ENCODE measurements at places on chromosomes 2 and 18. TPM values are rescaled to one million over a fixed set of nuclear protein-coding genes. Genes with fewer than 3 reads are reported as not detected.

Gene GIGYF2
- total RNA-seq: 62.7 TPM

DNA sequence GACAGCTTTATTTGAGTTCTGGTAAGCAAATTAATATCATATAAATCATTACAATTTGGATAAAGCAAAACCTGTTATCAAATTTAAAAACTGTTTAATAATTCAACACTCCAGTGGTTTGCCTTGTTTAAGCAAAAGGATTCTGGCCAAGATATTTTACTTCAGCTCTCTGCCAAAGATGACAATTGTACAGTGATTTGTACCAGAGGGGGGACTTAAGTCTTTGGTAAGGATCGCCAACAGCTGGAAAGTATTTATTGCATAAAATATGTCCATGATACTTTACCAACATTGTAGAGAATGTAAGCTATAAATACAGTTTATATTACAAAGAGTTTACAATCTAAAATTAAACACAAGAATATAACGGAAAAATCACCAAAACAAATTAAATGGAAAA is 13.8 kb downstream of the PREPL start:
- no peak for DNase-seq

DNA sequence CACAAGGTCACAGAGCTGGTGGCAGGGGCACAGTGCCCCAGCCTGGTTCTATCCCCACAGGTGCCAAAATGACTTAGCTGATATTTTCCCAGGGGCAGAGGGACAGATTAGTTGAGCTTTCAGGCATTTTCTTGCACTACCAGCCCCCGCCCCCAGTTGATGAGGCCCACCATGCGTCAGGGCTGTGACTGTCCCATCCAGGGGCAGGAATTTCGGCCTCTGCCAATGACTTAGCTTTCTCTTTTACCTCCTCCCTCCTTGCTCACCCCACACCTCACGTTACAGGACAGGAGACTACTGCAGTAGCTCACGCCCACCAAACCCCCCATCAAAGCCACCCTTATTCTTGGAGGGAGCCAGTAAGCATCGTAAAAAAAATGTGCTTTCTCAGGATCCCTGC is 31.5 kb downstream of the MRO start:
- DNase-seq: no peak

Gene UCN
- 6.0 TPM for total RNA-seq

GRCh38 chr18:49848115-49848514 is 34.8 kb upstream of the ACAA2 start:
- no peak for DNase-seq

Gene TNFRSF11A
- 2.1 TPM for total RNA-seq

DNA sequence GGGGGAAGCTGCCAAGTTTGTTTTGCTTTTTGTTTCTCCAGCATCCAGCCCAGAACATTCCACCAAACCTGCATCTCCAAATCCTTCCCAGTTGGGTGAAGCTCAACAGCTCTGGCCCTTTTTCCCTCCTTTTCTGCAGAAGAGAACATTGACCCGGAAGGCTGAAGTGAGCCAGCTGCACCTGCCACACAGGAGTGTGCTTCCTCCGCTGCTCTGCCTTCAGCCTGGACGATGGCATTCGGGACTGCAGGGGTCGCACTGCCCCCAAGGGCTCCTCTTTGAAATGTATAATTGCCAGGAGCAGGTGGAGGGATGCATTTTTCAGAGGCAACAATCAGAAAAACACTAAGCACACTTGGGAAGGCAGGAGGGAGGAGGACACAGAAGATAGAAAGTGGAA is 41.8 kb downstream of the ST8SIA5 start:
- no peak for DNase-seq

- no peak for DNase-seq
Observed at GRCh38 chr18:11888726-11889125, 19.4 kb downstream of the MPPE1 start.

DNA sequence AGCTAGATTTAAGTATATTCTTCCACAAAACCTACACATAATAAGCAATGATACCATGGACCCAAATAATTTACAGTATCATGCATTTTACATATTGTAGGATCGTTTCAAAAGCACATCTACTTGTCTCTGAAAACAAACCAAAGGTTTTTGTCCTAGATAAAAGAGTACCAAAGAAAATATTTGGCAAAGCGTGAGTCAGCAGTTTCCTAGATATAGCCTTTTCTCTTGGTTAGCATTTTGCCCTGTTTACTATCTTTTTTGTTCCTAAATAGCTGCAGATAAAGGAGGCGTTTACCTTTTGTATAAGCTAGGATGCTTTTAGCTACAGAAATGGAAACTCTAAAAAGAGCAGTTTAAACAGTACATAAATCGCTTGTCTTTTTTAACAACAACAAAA is 305.8 kb upstream of the GULP1 start:
- DNase-seq: no peak

DNA sequence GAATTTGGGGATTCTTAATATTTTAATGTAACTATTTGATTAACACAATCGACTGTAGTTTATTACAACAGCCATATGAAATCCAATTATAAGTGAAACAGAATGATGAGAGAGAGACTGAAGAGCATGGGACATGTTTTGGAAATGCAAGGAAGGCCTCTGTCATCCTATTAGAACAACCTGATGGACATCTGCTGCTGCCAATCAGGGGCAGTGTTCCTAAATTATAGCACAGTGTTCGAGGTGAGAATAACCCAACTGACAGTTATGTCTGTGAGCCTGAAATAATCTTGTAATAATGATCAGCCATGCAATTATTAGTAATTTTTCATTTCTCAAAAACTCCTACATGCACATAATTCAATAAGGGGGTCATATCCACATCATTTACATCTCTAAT is 73.6 kb downstream of the CCDC141 start:
- no peak for DNase-seq

DNA sequence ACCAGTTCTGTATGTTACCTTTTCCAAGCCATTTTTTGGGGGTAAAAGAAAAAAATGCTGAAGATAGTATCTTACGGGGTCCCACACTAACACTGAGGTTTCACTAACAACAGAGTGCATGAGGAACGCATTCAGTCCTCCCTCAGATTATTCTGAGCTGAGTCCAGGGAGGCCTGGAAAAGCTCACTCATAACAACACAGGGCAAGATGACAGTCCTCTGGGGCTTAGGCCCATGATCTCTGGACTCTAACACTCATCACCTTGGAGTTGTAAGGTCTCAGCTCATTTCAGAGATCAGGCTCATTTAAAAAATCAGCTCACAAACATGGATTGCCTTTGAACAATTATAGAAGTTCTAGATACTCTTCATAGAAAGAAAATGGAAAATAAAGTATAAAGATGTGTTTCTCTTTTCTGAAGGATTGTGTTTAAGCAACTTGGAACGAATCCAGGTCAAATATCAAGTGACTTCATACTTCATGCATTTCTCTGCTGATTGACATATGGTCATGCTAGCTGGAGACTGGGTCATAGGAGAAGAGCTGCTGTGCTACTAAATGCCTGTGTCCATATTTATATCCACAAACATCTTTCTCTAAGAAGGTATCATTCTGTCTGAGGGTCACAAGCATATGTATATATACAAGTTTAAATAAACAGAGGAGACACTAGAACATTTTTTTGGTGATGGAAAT is 265.8 kb downstream of the ALK start:
- DNase-seq: no peak

GRCh38 chr18:64365106-64365505 is 216.2 kb upstream of the LINC00305 start:
- DNase-seq: no peak

- no peak for DNase-seq
Observed at GRCh38 chr2:182672466-182673165, 43.4 kb upstream of the DNAJC10 start.

DNA sequence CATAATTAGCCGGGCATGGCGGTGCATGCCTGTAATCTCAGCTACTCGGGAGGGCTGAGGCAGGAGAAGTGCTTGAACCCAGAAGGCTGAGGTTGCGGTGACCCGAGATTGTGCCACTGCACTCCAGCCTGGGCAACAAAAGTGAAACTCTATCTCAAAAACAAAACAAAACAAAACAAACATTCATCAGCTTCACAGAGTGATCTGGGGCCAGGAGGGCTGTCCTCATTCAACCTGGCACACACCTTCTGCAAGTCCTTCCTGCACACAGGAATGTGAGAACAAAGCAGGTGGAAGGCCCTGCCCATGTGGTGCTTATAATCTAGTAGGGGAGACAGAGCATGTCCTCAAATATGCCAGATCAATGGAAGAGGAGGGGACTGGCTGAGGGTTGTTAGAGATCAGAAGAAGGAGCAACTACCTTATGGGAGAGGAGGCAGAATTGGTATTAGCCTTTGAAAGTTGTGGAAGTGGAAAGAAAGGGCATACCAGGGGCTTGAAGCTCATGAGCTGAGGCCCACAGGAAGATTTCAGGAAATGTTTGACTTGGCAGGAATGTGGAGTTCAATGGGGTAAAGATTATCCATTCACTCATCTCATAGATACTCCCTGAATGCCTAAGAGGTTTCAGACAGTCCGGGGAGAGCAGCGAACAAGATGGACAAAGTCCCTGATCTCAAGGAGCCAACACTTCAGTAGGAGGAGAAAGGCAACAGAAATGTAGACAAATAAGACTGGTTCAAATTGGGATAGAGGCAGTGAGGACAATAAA is 155.3 kb upstream of the SIX3 start:
- no peak for DNase-seq

DNA sequence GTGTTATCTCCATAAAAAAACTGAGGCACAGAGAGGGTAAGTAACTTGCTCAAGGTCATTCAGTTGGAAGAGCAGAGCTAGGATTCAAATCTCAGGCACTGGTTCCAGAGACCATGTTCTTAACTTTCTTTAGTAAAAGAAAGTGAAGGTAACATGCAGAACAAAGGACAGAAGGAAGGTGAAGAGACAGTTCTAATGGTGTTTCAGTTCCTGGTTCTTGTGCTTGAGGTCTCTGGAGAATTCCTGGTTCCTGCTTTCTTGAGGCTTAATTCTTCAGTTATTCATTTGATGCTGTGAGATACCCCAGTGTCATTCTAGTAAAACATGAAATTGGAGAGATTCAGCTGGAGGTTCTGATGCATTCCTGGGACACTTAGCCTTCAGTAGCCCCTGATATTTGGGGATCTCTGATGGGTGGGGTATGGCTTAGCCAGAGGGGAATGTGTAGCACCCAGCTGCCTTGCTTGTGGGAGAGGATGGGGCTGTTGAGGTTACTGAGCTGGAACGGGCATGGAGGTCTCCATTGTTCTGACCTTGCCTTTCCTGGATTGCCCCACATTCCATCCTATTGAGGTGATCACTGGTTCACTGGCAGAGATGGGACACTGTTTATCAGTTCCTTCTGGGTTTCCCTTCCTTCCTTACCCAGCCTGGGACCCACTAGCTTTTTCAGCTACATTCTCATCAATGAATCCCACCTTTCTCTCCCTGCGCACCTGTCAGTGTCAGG is 46.8 kb downstream of the SEMA4F start:
- no peak for DNase-seq

- DNase-seq: no peak
Observed at GRCh38 chr2:105827351-105828096, 82.8 kb downstream of the NCK2 start.

DNA sequence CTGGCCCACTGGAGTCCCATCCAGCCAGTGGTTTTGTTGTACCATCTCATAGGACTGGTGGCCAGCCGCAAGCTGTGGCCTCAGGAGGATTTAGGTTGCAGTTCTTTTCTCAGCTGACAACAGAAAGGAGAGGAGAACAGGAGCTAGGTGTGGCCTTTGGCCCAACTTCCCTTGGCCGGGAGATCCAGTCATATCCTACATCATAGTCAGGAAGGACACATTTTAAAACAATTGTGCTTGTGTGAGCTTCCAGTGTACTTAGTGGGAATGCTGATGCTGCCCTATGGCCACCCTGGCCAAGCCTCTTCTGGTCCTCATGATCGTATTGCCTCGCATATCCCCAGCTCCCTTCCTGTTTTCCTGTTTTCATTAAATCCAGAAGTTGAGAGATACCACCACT is 98.1 kb downstream of the WDSUB1 start:
- DNase-seq: no peak

GRCh38 chr2:179096090-179096489 is 46.2 kb upstream of the CCDC141 start:
- DNase-seq: no peak

Gene PER2
- 2.2 TPM for total RNA-seq

Gene C18orf54
- 3.4 TPM for total RNA-seq

Gene POU3F3
- 2.2 TPM for total RNA-seq

DNA sequence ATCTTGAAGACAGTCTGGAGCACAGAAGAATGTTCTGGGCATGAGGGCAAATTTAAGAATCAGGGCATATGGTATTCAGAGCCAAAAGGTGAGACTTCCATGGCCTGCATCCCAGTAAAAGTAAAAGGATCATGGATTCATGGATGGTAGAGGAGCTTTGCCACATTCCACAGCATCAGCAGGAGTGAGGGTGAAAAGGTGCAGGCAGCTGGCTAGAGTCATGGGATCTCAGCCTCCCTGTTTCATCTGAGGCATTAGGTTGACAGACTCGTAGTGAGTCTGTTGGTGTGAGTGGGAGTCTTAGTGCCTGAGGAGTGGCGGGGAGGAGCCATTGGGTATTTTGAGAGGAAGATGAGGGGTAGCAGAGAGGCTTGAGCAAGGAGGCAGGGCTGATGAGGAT is 301.6 kb downstream of the CYP26B1 start:
- no peak for DNase-seq

GRCh38 chr2:8486141-8486540 is 195.7 kb upstream of the ID2 start:
- no peak for DNase-seq

Gene RNF125
- 41.4 TPM for total RNA-seq

DNA sequence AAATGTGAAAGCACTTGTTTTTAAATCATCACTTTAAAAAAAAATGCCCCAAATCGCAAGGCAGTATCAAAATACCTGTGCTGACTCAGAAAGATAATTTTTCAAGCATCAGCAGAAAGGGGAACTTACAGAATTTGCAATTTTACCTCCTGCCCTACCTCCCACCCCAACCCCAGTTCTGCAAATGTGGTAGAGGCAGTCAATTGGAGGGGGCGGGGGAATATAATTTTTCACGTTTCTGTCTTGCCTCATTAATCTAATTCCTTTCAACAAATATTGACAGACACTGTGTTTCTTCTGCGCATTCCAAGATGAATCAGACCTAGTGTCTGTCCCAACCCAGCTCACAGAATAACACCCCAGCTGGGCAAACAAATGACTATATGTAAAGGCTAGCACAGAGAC is 76.8 kb downstream of the ALPK2 start:
- DNase-seq: no peak

Gene SESTD1
- total RNA-seq: 14.3 TPM

GRCh38 chr2:230713331-230714135 is 891 bp downstream of the CAB39 start:
- no peak for DNase-seq

- DNase-seq: no peak
Observed at GRCh38 chr2:76455910-76456309, 745.2 kb upstream of the GCFC2 start.

Gene KYNU
- 165 TPM for total RNA-seq

- DNase-seq: no peak
Observed at GRCh38 chr2:60383401-60384143, 169.9 kb downstream of the BCL11A start.

Gene OR6B2
- total RNA-seq: not detected

Gene SLC5A7
- total RNA-seq: not detected

DNA sequence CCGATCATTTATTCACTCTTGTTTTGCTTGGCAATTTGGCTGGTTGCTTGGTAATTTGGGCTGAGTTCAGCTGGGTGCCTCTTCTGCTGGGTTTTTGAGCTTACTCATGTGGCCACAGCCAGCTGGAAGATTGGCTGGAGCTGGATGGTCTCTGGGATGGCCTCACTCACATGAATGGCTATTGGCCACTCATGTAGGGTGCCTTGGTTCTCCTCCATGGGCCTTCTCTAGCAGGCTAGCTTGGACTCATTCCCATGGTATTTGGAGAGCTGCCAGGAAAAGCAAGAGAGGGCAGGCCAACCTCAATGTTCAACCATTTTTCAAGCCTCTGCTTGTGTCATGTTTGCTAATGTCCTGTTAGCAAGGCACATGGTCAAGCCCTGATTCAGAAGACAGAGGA is 16.9 kb downstream of the ZAP70 start:
- no peak for DNase-seq

Data from SK-MEL-5 (cell line).